ENCODE measurements at places on chromosomes 5 and 9. TPM values are rescaled to one million over a fixed set of nuclear protein-coding genes. Genes with fewer than 3 reads are reported as not detected.

Gene SLC36A2
- total RNA-seq = not detected

Gene BTNL3
- total RNA-seq = not detected

Gene PCDHA11
- under 0.01 TPM for total RNA-seq

Gene PIK3R1
- total RNA-seq = 41.8 TPM

Gene GNA14
- total RNA-seq = 0.73 TPM

Gene DIPK1B
- total RNA-seq = under 0.01 TPM

Gene GRM6
- not detected for total RNA-seq

Gene PCAT7
- total RNA-seq = not detected

Measured in subcutaneous preadipocyte (primary cell).